ENCODE measurements at places on chromosomes 7 and 10. TPM values are rescaled to one million over a fixed set of nuclear protein-coding genes. Genes with fewer than 3 reads are reported as not detected.

DNA sequence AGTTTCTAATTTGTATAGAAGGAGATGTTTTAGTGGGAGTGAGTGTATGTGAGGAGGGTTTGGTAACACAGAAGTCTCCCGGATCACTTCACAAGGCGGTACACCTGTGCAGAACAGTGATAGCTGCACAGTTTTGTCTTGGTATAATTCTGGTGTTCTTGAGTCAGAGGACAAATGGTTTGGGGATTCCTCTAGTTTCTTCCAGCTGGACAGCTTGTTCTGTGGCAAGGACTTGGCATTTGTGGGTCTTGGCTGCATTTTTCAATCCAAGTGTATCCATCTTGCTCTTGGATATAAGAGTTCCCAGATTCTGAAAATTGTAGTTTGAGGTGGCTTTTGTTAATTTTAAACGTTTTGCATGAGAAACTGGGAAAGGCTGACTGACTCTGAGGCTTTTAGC is 135.7 kb downstream of the AHR start:
- no peak for DNase-seq

- DNase-seq = no peak
Measured at GRCh38 chr10:31071232-31072005, 39.8 kb upstream of the ZNF438 start.

Gene EMX2
- 0.09 TPM for total RNA-seq

DNA sequence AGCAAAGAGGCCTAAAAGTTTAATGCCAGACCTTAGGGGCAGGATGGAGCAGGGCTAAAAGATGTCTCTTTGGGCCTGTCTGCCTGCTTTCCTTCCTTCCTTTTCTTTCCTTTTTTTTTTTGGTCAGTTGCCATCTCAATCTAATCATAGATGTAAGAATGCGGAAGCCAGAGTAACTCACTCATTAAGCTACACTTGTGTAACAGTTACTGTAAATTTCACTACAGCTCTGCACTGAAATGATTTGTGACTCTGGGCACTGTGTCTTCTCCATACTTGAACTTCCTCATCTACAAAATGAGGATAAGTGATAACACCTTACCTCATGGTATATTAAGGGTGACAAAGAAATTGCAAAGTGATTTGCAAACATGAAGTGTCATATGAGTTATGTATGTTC is 75.5 kb upstream of the AGK start:
- no peak for DNase-seq

Gene HMX2
- not detected for total RNA-seq

- DNase-seq = peak; percentile 51
Measured at GRCh38 chr10:58952747-58953466, 223.5 kb upstream of the PHYHIPL start.

- no peak for DNase-seq
Measured at GRCh38 chr7:15885678-15886077, 199.2 kb upstream of the MEOX2 start.

DNA sequence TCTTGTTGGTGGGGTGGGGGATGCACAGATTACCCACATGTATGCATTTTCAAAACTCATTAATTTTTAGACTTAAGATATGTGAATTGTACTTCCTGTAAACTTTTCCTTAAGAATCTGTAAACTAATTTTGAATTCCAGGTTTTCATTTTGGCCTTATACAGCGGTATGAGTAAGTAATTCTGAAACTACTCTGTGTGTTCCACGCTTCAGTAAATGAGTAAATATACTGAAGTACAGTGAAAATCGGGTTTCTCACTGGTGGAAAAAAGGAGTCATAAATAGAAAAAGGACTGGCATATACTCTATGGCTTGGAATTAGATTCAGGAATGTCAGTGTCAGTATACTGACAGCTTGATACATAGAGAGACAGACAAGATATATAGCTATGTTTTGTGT is 72.8 kb downstream of the CTTNBP2 start:
- DNase-seq = no peak

GRCh38 chr10:126738001-126738400 is 67.5 kb upstream of the C10orf90 start:
- no peak for DNase-seq

DNA sequence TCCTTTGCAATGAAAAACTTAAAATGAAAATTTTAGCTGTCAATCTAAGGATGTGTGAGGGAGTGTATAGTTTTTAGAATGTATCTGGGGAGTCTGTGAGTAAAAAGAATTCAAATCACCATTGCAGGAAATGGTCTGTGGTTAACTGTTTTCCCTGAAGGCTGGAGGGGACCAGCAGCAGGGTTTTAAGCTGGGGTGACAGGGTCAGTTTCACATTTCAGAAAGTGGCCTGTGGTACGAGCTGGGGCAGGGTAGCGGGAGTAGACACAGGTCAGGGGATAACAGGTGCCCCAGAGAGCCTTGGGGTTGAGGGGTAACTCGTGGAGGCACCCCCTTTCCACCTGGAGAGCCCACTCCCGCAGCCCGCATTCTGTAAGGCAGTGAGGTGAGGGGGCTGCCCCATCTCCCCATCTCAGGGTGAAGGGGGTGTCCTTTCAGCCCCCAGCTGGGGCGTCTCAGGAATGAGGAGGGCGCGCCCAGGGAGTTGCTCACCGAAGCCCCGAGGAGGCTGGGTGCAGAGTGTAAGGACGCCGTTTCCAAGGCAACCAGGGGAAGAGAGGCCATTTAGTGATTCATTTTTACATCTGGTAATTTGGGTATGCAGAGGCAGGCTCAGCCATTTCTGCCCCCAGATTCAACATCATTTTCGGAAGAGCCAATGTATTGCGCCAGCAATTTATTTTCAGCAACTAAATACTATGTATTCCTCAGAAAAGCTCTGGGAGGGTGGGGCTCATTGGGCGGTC is 168.9 kb downstream of the SLIT1 start:
- no peak for DNase-seq

GRCh38 chr10:36114913-36115312 is 472.8 kb upstream of the FZD8 start:
- DNase-seq = no peak

Gene EDRF1
- total RNA-seq = 52.0 TPM

Gene PON2
- 75.6 TPM for total RNA-seq

Gene PRF1
- total RNA-seq = not detected

DNA sequence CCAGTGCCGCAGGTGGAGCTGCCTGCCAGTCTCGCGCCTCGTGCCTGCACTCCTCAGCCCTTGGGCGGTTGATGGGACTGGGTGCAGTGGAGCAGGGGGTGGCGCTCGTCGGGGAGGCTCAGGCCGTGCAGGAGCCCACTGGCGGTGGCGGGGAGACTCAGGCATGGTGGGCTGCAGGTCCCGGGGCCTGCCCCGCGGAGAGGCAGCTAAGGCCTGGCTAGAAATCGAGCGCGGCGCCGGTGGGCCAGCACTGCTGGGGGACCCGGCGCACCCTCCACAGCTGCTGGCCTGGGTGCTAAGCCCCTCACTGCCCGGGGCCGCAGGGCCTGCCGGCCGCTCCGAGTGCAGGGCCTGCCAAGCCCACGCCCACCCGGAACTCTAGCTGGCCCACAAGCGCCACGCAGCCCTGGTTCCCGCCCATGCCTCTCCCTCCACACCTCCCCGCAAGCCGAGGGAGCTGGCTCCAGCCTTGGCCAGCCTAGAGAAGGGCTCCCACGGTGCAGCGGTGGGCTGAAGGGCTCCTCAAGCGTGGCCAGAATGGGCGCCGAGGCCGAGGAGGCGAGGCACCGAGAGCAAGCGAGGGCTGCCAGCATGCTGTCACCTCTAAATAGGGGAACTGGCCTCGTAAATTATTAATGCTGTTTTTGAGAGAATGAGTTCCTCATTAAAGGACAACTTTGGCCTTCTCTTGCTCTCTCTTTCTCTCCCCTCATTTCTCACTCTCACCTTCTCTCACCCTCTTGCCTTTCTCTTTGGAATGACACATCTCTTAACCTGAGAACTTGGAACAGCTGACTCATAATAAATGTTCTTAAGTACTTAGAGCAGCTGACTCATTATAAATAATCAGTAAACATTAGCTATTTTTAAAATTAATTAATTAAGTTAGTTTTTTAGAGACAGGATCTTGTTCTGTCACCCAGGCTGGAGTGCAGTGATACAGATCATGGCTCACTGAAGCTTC is 4.9 kb downstream of the ACADSB start:
- no peak for DNase-seq

Gene GRB10
- total RNA-seq = 60.4 TPM

- no peak for DNase-seq
Measured at GRCh38 chr7:97022491-97023306, 1.9 kb downstream of the DLX5 start.

Gene GPRIN2
- 32.0 TPM for total RNA-seq

Gene CLIP2
- 118 TPM for total RNA-seq

GRCh38 chr7:149773446-149774236 is at the start of gene ZNF467:
TSS of gene ZNF467 (minus strand) at chr7:149773588. CDS start at chr7:149771032, 2,556 bp downstream.
- no peak for DNase-seq

DNA sequence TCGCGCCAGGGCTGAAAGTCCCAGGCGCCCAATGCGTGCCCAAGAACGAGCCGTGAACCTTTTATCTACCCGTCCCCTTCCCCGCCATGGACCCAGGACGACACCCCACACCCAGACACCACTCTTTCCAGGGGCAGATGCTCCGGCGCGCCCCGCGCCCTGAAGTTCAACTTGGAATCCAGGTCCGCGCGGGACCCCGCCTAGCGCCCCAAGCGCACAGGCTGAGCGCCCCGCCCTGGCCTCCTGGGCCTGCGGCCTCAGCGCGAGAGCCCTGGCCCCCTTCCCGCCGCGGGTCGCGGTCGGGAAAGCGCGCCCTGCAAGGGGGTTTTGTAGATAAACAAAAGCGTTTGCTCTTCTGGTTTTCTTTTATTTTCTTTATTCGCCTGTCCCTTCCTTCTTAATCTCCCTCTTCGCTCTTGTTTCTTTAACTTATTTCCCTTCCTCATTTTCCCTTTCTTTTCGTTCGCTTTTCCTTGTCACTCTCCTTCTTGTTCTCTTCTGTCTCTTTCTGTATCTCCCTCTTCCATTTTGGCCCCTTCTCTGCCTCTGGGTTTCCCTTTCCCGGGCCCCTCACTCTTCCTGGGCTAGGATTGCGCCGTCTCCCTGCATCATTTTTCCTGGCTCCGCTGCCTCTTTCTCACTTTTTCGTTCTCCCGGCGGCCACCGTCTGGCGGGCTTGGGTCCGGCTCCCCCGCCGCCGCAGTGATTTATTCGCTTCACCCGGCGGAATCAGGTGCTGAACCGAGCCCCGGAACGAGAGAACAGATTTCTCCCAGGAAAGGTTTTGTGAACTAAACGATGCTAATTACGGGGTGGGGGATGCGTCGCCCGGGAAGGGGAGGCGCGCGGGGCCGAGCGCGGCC is 15.3 kb upstream of the PAX2 start:
- DNase-seq = no peak

DNA sequence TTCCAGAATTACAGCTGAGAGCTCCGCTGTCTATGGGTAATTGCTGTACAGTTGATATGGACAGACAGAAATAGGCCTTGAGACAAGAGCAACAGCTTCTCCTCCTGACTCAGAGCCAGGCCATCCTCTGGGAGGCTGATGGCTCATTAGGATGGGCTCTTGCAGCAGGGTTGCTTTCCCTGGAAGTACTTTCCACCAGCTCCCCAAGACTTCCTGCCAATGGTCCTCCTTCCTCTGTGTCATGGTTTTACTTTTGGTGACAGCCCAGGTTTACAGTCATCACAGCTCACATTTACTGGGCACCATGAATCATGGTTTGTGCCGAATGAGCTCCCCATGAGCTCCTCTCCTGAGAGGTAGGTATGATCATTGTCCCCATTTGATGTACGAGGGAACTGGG is 131.8 kb downstream of the HECW1 start:
- no peak for DNase-seq

DNA sequence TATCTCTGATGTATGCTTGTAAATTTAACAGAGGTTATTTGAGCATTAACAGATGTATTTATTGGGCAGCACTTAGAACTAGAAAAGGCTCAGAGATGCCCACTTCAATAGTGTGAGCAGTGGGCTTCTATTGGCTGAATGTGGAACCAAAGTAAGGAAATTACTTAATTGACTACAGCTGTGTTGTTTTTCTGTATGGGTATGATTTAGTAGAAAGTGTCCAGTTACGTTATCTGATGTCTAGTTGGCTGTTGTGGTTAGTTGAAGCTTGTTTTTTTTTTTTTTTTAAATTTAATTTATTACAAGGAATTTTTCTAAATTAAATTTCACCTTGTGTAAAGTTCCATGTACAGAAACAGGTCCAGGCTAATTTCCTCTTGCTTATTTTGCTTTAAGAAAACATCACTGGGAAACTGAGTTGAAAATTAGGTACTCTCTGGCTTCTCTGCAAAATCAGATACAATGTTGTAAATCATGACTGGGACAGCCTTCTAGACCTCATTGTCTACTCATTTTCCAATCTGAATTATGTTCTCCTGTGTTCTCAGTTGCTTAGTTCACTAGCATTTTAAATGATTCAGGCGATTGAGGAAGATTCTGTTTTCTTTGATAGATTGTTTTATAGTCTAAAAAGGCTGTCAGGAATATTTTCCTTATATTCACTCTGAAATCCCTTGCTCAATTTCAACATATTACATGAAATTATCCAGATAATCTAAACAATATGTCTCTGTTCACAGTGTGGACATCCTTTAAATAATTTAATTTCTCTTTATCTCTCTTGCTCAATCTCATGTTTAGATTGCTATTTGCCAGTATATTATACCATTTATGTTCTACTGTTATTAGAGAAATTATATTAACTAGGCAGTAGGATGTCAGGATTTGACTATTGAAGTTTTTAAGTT is 53.0 kb downstream of the PHF14 start:
- no peak for DNase-seq
